ENCODE measurements at places on chromosomes 7 and 10. TPM values are rescaled to one million over a fixed set of nuclear protein-coding genes. Genes with fewer than 3 reads are reported as not detected.

DNA sequence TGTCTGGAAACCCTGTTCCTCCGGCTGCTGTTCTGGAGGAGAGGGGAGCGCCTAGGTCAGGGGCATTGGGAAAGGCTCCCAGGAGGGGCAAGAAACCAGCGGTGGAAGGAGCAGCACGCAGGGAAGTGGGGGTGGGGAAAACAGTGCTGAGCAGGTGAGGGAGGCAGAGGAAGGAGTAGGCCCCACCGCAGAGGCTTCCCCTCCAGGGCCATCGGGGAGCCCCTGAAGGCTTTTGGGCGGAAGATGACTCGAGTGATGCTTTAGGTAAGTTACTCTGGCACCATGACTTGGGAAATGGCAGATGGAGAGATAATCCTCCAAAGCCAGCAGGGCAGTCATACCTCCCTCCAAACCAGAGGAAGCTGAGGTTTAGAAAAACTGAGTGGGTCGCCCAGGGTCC is 106.5 kb upstream of the ANLN start:
- H3K36me3 ChIP-seq, result no peaks in the 10 kb centered on the region
- H3K4me1 ChIP-seq, result peaks cover 33% of the 10 kb centered on the region
- DNase-seq, result no peak
- no peaks in the 10 kb centered on the region for H3K27me3 ChIP-seq
- no peak overlapping the region for H3K4me3 ChIP-seq
- H3K27ac ChIP-seq, result no peak overlapping the region

DNA sequence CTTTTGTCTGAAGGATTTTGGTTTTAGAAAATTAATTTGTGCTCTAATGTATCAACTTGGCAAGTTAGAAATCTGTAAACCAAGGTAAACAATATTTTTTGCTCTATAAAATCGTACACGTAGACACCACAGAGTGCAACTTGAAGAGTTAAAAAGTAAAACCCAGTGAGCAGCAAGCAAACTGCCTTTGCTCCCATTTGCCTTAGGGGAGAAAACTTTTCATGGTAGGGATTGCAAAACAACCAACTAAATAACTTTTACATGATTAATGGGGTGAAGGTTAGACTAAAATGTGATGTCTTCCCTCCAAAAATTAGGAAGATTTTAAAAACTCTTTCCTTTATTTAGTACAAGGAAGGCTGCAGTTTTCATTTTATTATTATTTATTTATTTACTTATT is 224.2 kb upstream of the LYZL1 start:
- no peaks in the 10 kb centered on the region for H3K36me3 ChIP-seq
- no peak for DNase-seq
- no peak overlapping the region for H3K27ac ChIP-seq
- H3K27me3 ChIP-seq, result peaks cover 3% of the 10 kb centered on the region
- H3K4me1 ChIP-seq, result peaks cover 14% of the 10 kb centered on the region
- H3K4me3 ChIP-seq, result no peak overlapping the region

GRCh38 chr10:102450124-102450373 is 1.3 kb downstream of the C10orf95 start:
- no peaks in the 10 kb centered on the region for H3K27me3 ChIP-seq
- DNase-seq, result no peak
- H3K27ac ChIP-seq, result no peak overlapping the region
- H3K4me1 ChIP-seq, result peaks cover 23% of the 10 kb centered on the region

- H3K4me1 ChIP-seq, result no peaks in the 10 kb centered on the region
- no peaks in the 10 kb centered on the region for H3K36me3 ChIP-seq
- H3K27ac ChIP-seq, result no peak overlapping the region
- H3K27me3 ChIP-seq, result no peaks in the 10 kb centered on the region
These were observed 1093.6 kb upstream of the AUTS2 start for GRCh38 chr7:68504716-68505115.

GRCh38 chr7:20200971-20201370 is 16.2 kb downstream of the MACC1 start:
- DNase-seq, result no peak
- no peaks in the 10 kb centered on the region for H3K36me3 ChIP-seq
- H3K27me3 ChIP-seq, result no peaks in the 10 kb centered on the region
- H3K27ac ChIP-seq, result no peak overlapping the region
- H3K4me3 ChIP-seq, result no peak overlapping the region

- H3K4me1 ChIP-seq, result no peaks in the 10 kb centered on the region
- no peak overlapping the region for H3K27ac ChIP-seq
- no peaks in the 10 kb centered on the region for H3K27me3 ChIP-seq
- H3K4me3 ChIP-seq, result no peak overlapping the region
These were observed 159.0 kb downstream of the SFMBT2 start for GRCh38 chr10:7251696-7252465.

- no peak overlapping the region for H3K27ac ChIP-seq
- no peaks in the 10 kb centered on the region for H3K4me1 ChIP-seq
- no peaks in the 10 kb centered on the region for H3K27me3 ChIP-seq
- peaks cover 46% of the 10 kb centered on the region for H3K36me3 ChIP-seq
These were observed 11.4 kb downstream of the ZSWIM8 start for GRCh38 chr10:73796766-73797165.

DNA sequence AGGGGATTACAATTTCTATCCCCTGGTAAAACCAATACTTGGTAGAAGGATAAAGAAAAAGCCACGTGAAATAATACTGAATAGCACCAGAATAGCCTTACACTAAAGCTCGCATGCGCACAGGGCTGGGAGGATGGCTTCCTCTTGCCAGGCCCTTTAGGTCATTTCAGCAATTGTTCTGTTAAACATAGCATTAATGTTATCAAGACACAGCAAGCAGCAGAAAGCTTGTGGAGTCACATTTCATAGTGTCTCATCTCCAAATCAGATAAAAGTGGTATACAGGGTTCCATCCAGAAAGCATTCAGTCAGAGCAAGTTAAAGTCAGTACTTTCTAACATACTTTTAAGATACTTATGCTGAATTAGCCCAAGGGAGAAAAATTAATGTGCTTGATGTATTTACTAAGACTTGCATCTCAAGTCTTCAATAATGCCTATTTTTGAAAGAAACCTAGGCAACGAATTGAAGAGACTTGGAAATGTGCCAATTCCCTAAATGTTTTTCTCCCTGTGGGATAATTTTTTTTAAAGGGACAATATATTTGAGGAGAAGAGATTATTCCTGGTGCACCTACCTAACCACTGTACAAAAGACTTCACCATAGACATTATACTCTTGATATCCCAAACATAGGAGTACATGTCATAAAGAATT is 14.3 kb upstream of the NPM3 start:
- H3K4me3 ChIP-seq, result no peak overlapping the region
- H3K36me3 ChIP-seq, result peaks cover 67% of the 10 kb centered on the region
- DNase-seq, result no peak
- H3K4me1 ChIP-seq, result no peaks in the 10 kb centered on the region
- H3K27ac ChIP-seq, result no peak overlapping the region
- H3K27me3 ChIP-seq, result no peaks in the 10 kb centered on the region

GRCh38 chr7:116886543-116887156 is 24.3 kb downstream of the CAPZA2 start:
- no peak overlapping the region for H3K4me3 ChIP-seq
- no peaks in the 10 kb centered on the region for H3K4me1 ChIP-seq
- no peak overlapping the region for H3K27ac ChIP-seq
- peaks cover under 1% of the 10 kb centered on the region for H3K36me3 ChIP-seq
- H3K27me3 ChIP-seq, result no peaks in the 10 kb centered on the region

- no peak for DNase-seq
- H3K4me3 ChIP-seq, result peak overlapping the region; percentile 83
- no peak overlapping the region for H3K27ac ChIP-seq
- no peaks in the 10 kb centered on the region for H3K36me3 ChIP-seq
- H3K4me1 ChIP-seq, result peaks cover 8% of the 10 kb centered on the region
- peaks cover 4% of the 10 kb centered on the region for H3K27me3 ChIP-seq
These were observed 1.1 kb downstream of the EPHB6 start for GRCh38 chr7:142855756-142856564.

GRCh38 chr7:151091431-151091830 is 5.2 kb downstream of the AGAP3 start:
- peaks cover 31% of the 10 kb centered on the region for H3K4me1 ChIP-seq
- no peaks in the 10 kb centered on the region for H3K27me3 ChIP-seq
- H3K27ac ChIP-seq, result no peak overlapping the region

VIPR2 gene
- total RNA-seq, result 0.43 TPM

OR9A2 gene
- total RNA-seq, result not detected

GRM3 gene
- total RNA-seq, result not detected

SYCE1 gene
- total RNA-seq, result not detected

WNT8B gene
- total RNA-seq, result not detected

All from astrocyte (in vitro differentiated cells and primary cell).